ENCODE measurements at places on chromosomes 7 and 10.

DNA sequence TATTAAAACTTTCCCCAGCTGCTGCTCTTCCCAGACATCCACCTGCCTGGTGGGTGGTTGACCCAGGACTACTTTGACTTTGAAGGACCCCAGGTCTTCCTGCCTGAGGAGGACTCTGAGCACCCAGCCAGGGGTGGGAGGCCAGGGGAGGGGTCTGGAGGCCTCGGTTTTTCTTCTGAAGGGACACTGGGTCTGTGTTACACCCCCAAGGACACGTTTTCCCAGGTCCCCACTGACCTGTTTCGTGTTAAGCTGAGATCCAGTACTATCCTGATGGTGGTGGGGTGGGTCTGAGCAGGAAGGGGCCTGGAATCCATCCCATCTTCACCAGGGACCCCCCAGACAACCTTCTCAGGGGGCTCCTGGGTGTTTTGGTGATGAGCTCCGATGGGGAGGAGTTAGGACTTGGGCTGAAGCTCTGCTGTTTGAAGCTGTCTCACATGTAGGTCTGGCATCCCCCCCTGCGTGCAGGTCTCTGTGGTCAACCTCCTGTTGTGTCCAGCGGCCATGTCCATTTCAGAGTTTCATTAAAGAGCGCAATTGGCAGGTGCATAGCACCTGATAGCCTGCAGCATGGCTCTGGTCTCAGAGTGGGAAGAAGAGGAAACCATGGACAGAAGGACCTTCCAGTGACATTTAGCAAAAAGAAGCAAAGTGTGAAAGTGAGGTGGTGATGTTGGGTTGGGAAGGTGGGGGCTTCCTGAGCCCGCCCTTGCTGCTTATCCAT lies 3.5 kb downstream of the JAKMIP3 start:
- no peak for DNase-seq

- DNase-seq = no peak
Observed at GRCh38 chr10:86389441-86390193, 23.0 kb upstream of the GRID1 start.

DNA sequence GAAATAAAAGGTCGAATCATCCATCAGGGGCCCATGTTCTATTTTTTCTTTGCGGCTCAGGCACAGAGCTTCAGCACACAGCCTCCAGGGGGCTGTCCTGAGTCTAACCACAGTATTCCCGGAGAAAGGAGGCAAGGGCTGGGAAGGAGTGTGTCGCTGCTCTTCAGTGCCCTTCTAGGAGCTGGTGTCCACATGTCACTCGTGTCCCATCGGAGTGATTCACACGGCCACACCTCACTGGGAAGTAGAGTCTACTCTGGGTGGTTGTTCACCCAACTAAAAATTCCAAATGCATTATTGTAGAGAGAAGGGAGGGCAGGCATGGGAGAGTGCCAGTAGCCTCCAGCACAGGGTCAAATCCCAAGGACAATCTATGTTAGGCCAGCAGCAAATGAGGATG lies 114.8 kb upstream of the LANCL2 start:
- no peak for DNase-seq

DNA sequence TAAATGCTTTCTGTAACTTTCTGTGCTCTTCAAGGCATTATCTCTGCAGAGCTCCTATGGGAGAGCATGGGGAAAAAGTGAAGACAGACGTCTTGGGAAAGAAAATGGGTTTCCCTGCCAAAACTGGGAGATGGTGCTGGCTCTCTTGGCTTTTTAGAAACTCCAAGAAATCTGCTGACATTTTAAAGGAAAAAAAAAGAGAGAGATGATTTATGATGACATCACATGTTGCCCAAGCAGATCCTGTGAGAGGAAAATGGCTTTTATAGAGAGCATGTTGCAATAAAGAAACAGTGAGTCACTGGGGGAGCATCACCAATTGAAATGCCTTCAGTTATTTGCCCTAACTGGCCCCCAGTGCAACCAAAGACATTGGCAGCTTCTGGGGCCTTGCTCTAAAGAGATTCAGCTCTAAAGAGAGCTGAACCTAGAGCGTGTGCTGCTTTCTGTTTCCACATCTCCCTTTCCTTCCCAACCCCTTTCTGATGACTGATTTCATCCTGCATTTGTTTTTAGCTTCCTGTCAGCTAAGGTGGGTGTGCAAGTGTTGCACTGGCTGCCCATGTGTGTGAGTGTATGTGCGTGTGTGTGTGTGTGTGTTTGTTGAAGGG lies 37.7 kb downstream of the LRMDA start:
- DNase-seq = no peak

GRCh38 chr7:33754933-33755928 lies 150.1 kb upstream of the BMPER start:
- DNase-seq = no peak

All from RPMI8226 (cell line).